ENCODE measurements at places on chromosomes 4 and X. TPM values are rescaled to one million over a fixed set of nuclear protein-coding genes. Genes with fewer than 3 reads are reported as not detected.

The GAGE13 gene
- total RNA-seq = not detected

The RS1 gene
- not detected for total RNA-seq

The TEX13C gene
- total RNA-seq = not detected

The NUP62CL gene
- 0.27 TPM for total RNA-seq

The GPR50 gene
- total RNA-seq = not detected
